BE2C (cell line): ENCODE measurements at places on chromosomes 3 and 15.

DNA sequence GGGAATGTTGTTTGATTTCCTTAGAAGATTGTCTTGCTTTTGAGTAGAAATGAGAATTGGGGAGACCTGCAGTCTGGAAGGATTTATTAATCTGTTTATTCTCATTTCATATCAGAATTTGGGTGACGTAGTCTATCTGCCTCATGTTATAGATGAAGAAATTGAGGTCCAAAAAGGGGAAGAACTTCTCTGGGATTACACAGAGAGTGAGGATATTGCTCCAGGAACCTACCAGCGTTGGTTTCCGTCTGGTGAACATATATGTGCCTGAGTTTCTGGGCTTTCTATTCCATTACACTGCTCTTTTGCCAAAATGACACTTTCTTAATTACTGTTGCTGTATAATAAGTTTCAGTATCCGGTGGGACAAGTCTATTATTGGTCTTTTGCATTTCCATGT lies 51.8 kb downstream of the CTDSPL start:
- no peak for DNase-seq

- DNase-seq: no peak
These were observed 267.7 kb downstream of the CHL1 start for GRCh38 chr3:464255-464654.

- no peak for DNase-seq
These were observed 127.5 kb upstream of the CD96 start for GRCh38 chr3:111414531-111414930.

DNA sequence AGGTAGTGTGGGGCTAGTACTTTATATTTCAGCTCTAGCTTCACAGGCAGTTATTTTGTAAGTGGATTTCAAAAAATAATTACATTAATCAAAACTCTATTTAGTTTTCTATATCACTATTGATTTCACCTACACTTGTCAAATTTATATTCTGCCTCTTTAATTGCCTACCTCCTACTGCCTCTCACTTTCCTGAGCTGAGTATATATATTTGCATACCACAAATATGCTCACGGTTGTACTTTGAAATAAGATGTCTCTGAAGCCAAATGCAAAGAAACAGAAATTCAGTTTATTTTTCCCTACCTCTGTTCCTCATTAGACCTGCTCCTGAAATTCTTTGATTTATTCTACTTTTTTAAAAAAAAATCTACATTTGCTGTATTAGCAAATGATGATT lies 309.3 kb upstream of the TGFBR2 start:
- DNase-seq: no peak
